Tibial nerve (tissue), 4 donors: ENCODE measurements at places on chromosomes 13 and 19.

GRCh38 chr19:47112166-47112996 lies 1.2 kb downstream of the ZC3H4 start:
- DNase-seq, result peak; percentile 72

GRCh38 chr13:100721885-100722512 lies 47.4 kb upstream of the TMTC4 start:
- peak; percentile 48 for DNase-seq

- no peak for DNase-seq
Measured at GRCh38 chr19:53808710-53809125, 15.4 kb downstream of the NLRP12 start.

- DNase-seq, result no peak
Measured at GRCh38 chr13:110348309-110349105, 41.4 kb downstream of the COL4A2 start.

GRCh38 chr13:102935896-102936321 lies 90.1 kb downstream of the ERCC5 start:
- DNase-seq, result no peak

DNA sequence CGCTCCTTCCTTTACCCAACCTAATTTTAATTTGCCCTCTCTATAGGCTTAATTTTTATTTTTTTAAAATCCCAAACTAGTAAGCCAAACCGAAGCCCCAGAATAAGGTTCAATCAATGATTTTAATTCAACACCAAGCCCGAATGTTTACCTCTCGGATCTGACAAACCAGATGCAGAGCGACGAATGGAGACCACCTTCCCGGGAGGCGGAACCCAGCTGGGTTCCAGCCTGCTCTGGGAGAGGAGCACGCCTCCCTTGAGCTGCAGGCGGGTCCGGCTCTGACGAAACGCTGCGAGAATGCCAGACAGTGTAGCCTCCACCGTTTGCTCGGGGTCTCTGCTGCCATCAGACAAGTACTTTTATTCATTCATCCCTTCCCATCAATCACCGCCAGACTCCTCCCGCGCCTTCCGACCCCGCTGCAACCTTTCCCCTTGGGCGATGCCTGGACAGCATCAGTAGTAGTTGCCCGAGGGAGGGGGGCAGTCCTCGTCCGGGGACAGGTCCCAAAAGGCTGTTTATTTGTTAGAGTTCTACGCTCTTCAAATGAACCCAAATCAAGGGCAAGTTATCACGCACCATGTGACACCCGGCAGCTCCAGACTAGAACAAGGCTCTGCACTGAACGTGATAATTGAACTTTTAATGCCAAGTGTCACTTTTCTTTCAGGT lies 752 bp upstream of the EDNRB start:
- DNase-seq, result peak; percentile 15

DNA sequence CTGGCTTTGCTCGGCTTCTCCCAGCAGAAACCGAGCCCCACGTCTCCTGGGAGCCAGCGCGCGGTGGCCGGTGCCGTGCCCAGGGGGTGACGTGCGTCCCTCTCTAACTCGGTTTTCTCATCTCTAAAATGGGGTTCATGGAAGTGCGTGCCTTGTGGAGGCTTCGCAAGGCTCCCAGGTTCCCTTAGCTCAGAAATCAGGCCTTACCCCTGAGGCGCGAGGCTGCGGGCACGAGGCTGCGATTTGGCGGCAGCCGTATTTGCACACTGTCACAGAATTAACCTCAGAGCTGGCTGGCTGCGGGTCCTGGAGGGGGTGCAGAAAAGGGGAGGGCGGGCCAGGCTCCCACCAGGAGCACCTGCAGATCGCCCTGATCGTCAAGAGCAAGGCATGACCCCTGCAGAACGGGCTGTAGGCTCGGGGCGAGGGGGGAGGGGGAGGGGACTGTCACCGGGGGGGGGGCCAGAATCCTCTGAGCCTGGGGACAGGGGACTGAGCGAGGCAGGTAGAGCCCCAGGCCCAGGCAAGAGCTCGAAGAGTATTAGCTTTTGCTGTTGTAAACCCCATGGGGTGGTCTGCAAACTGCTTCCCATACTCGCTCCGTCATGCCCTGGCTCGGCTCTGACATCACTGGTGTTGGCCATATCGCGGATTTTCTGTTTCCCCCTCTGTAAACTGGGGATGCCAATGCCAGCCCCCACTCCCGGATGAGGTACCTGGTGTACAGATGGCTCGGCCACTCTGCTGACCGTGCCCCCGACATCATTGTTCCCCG lies 62.2 kb downstream of the CCNE1 start:
- no peak for DNase-seq

DNA sequence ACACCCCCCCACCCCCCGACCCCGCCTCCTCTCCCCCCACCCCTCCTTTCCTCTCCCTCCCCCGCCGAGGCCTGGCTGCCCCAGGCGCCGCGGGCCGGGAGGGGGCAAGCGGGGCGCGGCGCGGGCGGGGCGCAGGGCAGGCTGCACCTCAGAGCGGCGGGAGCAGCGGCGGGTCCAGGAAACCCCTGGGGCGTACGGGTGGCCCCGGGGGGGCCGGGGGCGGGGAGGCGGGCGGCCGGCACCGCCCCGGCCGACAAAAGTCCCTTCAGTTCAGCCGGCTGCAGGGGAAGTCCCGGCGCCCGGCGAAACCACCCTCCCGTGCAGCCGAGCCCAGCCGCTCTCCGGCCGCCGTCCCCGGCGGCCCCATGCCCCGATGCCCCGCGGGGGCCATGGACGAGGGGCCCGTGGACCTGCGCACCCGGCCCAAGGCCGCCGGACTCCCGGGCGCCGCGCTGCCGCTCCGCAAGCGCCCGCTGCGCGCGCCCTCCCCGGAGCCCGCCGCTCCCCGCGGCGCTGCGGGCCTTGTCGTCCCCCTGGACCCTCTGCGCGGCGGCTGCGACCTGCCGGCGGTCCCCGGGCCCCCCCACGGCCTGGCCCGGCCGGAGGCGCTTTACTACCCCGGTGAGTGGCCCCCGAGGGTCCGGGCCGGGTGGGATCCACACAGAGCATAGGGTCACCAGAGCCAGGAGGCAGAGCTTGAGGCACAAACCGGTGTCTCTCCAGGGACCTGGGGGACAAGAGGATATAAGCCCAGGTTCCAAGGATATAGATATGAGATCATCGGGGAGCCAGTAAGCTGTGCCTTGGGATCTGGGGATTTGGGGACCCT lies at the start of gene BCL3:
TSS of gene BCL3 (plus strand) at position 283 of the 829 bp plus-strand sequence. CDS start at position 366, 83 bp downstream.
- no peak for DNase-seq

DNA sequence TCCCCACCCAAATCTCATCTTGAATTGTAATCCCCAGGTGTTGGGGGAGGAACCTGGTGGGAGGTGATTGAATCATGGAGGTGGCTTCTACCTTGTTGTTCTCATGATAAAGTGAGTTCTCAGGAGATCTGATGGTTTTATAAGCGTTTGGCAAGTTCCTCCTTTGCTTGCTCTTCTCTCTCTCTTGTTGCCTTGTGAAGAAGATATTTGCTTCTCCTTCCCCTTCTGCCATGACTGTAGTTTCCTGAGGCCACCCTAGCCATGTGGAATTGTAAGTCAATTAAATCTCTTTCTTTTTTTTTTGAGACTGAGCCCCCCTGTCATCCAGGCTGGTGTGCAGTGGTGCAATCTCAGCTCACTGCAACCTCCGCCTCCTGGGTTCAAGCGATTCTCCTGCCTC lies 34.4 kb downstream of the VSTM1 start:
- DNase-seq, result no peak

GRCh38 chr13:30339738-30340330 lies 32.5 kb upstream of the KATNAL1 start:
- DNase-seq, result no peak

DNA sequence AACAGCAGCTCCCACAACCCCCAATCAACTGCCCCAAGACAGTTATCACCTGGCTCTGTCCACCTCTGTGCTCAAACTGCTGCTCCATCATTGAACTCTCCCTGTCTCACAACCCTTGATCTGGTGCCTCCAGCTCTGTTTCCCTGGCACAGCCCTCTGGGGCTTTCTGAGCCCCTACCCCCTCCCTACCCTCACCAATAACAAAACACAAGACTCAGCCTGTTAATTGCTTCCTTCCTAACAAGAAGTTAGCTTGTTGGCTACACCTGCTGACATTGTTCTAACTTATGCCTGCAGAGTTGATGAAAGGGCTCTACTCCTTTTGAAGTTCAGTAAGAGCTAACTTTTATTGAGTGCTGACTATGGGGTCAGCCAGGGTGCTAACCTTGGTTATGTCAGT lies 99.4 kb upstream of the FNDC3A start:
- DNase-seq, result no peak

- no peak for DNase-seq
Measured at GRCh38 chr13:102402290-102402689, 442 bp upstream of the FGF14 start.

DNA sequence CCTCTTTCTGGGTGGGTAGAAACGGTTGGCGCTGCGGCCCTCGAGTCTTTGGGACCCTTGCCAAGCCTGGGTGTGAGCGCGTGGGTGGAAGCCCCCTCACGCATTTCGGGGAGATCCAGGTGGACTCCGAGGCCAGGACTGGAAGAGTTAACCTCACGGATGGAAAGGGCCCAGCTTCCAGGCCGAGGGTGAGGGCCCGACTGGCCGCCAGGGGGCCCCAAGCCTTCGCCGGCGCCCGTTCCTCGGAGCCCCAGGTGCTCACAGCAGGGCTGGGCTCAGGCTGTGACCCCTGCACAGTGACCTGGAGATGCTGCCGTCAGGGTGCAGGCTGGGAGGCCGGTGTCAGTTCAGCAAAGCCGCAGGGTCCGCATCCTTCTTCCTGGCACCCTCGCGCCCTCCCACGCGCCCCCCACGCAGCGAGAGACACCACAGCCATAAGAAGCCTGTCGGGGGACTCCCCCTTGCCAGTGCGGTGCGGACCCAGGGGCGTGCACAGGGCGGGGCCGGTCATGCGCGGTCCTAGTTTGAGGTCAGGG lies 34.2 kb upstream of the TMEM255B start:
- DNase-seq, result peak; percentile 49

GRCh38 chr19:45413497-45413896 lies 7.1 kb downstream of the POLR1G start:
- no peak for DNase-seq

DNA sequence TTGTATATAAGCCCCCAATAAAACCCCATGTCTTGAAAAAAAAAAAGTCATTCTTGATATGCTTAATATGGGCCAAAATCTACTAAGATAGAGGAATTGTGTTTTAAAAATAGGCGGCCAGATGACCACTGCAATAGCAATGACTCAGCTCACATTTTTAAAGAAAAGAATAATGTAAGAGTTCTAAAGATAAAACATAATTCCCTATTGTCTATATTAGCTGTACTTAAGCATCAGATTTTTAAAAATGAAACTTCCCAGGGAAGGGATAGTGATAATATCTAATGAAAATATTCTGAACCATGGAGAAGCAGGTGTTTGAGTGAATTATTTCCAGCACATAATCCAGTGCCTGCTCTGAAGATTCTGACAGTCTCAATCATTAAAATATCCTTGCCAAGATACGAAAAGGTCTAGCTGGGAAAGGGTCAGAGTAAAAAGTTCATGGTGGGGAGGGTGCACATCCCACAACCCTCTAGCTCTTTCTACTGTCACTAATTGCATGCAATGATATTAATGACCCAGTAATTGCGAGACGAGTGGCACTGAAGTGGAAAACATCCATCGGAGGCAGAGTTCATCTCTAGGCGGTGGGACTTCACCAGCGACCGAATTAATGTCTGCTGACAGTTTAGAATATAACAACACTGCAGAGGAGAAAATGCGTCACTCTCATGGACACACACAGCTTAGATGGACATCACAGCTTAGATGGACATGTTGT lies 31.6 kb downstream of the EFNB2 start:
- DNase-seq, result no peak

GRCh38 chr19:52889931-52890330 lies 7.5 kb downstream of the ZNF320 start:
- DNase-seq, result no peak

DNA sequence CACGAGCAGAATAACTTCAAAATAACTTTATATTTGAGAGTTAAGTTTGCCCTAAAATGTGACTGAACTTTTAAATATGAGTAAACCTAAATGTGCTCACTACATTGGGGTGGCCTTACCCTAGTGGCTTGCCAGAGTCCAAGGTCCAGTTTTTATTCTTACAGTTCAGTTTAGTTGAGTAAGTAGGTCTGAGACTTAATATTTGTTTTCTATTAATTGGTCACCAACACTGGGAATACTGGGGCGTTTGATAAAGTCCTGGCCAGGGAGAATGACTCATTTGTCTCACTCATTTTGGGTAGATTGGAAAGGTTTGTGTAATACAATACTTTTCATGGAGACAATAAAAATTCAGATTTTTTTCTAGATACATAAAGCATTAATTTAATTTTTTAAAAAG lies 127.8 kb upstream of the SPATA13 start:
- no peak for DNase-seq

DNA sequence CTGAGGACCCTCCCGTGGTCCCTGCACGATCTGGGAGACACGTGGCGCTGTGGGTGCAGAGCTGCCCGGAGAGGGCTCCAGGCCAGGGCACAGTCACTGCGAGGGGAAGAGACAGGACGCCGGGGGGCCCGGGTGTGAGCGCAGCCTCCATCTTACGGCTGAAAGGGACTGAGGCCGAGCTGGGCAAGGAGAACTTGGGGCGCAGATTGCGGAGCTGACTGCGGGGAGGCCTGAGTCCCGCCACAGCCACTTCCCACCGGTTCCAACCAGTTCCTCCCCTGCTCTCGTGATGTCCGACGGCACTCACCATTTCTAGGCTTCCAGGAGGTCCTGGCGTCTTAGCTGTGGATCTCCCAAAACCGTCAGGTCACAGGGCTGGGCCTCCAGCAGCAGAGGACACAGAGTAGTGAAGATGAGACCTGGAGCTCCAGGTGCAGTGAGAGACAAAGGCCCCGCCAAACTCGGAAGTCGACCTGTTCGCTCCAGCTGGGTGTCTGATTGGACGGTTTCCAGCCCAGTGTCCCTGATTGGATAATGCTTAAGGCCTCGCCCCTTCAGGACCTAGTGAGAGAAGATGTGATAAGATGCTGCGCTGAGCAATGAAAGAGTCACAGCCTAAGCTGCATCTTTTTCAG lies 4.8 kb upstream of the ZNF253 start:
- no peak for DNase-seq

DNA sequence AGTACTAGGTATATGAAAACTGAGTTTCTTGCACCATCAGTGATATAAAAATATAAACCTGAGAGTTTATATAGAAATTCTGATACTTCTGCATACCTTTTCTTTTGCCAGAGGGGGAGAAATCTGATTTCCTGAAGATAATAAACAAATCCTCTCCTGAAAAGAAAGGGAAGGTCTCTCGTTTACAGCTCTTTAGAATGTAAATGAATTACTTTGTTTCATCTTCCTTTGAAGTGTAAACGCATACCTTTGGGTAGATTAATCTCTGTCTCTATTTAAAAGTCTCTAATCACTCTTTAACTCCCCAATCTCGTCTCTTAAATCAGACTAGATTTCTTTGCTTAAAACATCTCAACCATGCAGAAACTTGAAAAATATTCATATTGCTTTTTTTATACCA lies 1092.9 kb downstream of the SLITRK5 start:
- DNase-seq, result no peak
